ENCODE measurements at places on chromosomes 1 and 21.

DNA sequence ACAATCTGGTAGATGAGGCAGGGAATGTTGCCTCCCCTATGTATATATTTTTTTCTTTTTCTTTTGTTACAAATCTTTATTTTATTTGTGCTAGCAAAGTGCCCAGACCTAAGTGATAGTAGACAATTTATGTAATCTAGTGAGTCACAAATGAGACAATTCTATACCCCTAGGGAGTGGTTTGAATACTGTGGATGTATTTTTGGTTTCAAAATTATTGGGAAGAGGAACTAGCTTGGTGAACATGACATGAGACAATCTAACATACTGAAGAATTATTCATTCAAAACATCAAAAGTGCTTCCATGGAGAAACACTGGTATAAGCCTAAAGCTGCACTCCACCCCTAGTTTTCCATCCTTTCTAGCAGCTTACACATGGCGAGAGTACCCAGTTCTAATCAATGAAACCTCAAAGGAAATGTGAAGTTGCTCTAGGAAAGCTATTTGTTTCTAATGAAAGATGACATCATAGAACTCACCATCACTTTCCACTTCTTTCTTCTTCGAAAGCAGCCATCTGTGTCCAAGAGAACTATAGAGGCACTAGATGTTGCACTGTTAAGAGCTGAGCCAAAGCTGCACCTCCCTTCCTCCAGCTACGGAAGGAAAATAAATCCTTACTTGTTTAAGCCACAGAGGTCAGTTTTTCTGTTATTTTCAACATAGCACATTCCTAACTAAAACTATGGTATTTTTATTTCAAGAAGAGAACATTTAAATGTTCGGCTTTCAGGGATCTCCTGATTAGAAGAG is 764.6 kb downstream of the LTN1 start:
- no peak for DNase-seq

- DNase-seq: no peak
These were observed 113.3 kb upstream of the PTGFR start for GRCh38 chr1:78377356-78377928.

DNA sequence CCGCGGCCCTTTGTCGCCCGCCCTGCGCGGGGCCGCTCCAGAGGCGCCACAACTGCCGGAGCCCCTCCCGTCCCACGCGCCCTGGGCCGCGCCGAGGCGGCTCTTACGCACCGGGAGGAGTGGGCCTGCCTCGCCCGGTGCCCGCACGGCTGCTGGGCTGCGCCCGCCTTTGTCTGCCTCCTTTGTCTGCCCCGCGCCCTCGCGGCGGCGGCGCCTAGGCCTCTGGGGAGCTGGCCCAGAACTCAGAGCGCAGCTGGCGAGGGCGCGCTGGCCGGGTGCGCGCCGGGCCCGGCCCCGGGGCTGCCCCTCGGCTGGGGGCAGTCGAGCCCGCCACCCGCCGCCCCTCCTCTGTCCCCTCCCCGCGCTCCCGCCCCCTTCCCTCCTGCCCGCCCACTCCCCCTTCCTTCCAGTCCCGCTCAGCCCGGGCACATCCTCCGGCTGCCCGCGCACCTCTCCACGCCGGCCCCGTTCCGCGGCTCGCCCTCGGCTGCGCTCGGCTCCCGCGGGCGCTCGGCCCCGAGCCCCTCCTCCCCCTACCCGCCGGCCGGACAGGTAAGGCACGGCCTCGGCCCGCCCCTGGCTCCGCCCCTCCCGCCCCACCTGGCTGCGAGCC is at the start of gene DRAXIN:
DRAXIN (plus strand) TSS at position 409 of the 613 bp plus-strand sequence. CDS start 14,549 bp downstream, outside the sequence.
- no peak for DNase-seq

- peak; percentile 19 for DNase-seq
These were observed 13.7 kb upstream of the EPS8L3 start for GRCh38 chr1:109777436-109777835.

DNA sequence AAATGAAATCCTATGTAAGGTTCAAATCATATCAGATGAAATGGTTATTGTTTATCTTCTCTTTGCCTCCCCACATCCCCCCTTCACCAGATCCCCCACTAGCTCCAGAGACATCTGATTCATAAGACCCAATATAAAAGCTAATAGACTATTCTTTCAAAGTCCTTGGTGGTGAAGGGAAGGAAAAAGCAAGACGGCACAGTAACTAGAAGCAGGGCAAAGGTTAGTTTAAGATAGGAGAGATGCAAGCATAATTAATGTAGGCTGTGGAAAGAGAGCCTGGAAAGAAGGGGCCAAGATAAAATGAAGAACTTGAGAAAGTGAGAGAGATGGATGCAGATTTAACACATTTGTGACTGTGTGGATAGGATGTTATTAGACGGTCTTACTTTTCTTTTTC is 33.8 kb downstream of the BTG3 start:
- DNase-seq: no peak

- DNase-seq: no peak
These were observed 60.9 kb upstream of the C1orf105 start for GRCh38 chr1:172359491-172359999.

- DNase-seq: no peak
These were observed 51.5 kb upstream of the ARHGEF16 start for GRCh38 chr1:3403011-3403345.

DNA sequence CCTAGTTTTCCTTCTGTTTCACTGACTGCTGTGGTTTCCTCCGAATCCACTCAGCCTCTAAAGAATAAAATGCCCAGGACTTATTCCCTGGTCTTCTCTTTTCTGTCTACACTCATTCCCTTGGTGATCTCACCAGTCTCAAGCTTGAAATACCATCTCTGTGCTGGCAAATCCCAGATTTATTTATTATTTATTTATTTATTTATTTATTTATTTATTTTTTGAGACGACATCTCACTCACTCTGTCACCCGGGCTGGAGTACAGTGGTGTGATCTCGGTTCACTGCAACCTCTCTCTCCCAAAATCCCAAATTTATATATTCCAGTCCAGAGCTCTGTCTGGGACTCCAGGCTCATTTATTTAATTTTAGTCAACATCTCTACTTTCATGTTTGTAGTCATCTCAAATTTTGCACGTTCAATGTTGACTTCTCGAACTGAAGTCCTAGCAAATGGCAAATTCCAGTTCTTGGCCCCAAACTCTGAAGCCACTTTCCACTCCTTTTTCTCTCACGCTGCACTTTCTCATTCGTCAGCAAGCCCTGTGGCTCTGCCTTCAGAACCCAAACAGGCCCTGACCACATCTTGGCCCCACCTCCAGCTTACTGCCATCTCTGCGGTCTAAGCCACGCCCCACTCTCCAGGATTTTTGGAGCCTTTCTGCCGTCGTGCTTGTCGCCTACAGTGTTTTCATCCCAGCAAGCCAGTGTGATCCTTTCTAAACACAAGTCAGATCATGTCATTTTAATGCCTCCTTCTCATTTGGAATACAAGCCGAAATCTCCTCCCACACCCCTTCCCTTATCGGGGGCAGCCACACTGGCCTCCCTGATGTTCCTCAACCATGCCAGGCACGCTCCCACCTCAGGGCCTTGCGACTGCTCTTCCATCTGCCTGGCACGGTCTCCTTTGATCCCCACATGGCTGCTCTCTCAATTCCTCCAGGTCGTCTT is 14.2 kb upstream of the TENT5B start:
- DNase-seq: peak; percentile 92
